ENCODE measurements at places on chromosomes 11 and 22.
A peak's percentile ranks its signal among the peaks of the same experiment; 100 is the strongest.

DNA sequence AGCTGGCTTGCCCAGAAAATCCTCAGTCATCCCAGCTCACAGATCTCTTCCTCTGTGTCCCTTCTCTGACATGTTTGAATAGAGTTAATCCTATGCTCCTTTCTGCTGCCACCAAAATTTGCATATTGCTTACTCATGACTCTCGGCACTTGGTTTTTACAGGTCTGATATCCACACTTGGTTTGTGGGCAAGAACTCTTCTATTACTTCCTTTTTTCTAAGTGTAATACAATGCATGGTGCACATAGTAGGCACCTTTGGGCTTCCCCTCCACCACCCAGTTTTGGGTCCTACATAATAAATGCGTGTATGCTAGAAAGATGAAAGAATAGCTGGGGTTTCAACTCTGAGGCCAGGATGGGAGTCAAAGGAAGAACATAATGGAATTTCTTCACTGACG lies 69.7 kb upstream of the GRK3 start:
- no peak for DNase-seq

DNA sequence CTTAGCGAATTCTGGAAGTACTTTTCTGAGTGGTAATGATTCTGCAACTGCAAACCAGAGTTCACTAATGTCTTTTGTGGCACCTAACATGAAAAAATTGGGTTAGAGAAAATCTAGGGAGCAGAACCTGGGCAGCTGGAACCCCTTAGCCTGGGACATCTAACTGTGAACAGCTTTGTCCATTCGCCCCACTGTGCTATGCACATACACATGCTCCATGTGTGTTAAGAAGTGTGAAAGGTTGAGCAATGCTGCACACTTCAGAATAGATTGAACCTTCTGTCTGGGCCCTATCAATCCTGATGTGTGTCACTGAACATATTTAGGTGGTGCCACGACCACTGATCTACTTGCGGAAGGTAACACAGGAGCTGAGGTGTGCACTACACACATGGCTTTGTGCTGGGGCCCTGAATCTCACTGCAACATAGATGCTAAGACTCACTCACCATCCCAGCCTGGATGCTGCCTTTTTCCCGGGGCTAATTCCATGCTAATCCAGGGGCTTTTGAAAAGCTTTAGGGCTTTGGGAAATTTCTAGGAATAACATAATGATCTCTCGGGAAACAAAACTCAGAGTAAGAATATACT lies 976.2 kb downstream of the NTM start:
- DNase-seq: no peak

- no peak for DNase-seq
Measured at GRCh38 chr11:96134602-96135001, 208.4 kb downstream of the MAML2 start.

GRCh38 chr11:79670882-79671281 lies 230.1 kb upstream of the TENM4 start:
- DNase-seq: no peak

GRCh38 chr11:27509908-27510307 lies 3.3 kb upstream of the LIN7C start:
- no peak for DNase-seq

- DNase-seq: peak; percentile 78
Measured at GRCh38 chr22:41857155-41857859, 24.4 kb downstream of the SREBF2 start.

- peak; percentile 51 for DNase-seq
Measured at GRCh38 chr11:61963016-61963281, 4.5 kb downstream of the FTH1 start.

GRCh38 chr11:134644476-134645456 lies 232.7 kb upstream of the B3GAT1 start:
- DNase-seq: peak; percentile 33

GRCh38 chr11:116473790-116474346 lies 298.9 kb downstream of the BUD13 start:
- DNase-seq: no peak

- DNase-seq: no peak
Measured at GRCh38 chr22:42934338-42934737, 77.3 kb upstream of the ARFGAP3 start.

- DNase-seq: no peak
Measured at GRCh38 chr11:41377709-41378394, 81.6 kb downstream of the LRRC4C start.

Data from activated CD8-positive, alpha-beta memory T cell treated with anti-CD3 and anti-CD28 coated beads, Interleukin-2, amount 50 U/mL, for 48 hours (primary cell).